ENCODE measurements at places on chromosomes 2 and 18. TPM values are rescaled to one million over a fixed set of nuclear protein-coding genes. Genes with fewer than 3 reads are reported as not detected.

GRCh38 chr2:185384822-185385560 is 353.6 kb upstream of the FSIP2 start:
- no peaks in the 10 kb centered on the region for H3K27me3 ChIP-seq
- no peak overlapping the region for H3K27ac ChIP-seq
- H3K4me3 ChIP-seq: no peak overlapping the region
- no peaks in the 10 kb centered on the region for H3K4me1 ChIP-seq
- DNase-seq: no peak

DNA sequence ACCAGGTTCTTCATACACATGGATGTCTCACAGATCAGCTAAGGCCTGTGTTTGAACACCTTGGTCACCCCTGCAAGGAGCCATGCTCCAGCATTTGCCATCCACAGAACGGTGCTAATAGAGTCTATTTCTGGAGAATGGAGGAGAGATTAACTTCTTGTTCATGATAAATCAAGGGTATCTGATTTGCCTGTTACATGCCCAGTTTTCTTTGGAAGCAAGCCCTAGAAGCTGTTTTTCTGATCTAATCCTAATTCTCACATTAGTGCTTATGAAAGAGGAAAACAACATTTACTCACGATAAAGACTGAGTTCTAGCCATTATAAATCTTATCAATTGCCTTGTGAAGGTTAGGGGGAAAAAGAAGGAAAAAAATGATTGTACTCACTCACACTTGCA is 119.6 kb upstream of the DTNA start:
- no peak for DNase-seq
- H3K4me3 ChIP-seq: no peak overlapping the region
- peak overlapping the region; percentile 40 for H3K27ac ChIP-seq
- no peaks in the 10 kb centered on the region for H3K36me3 ChIP-seq
- H3K4me1 ChIP-seq: peaks cover 31% of the 10 kb centered on the region
- H3K27me3 ChIP-seq: no peaks in the 10 kb centered on the region

- DNase-seq: peak; percentile 7
- no peaks in the 10 kb centered on the region for H3K27me3 ChIP-seq
- H3K27ac ChIP-seq: no peak overlapping the region
- peaks cover 25% of the 10 kb centered on the region for H3K4me1 ChIP-seq
- H3K36me3 ChIP-seq: peaks cover 42% of the 10 kb centered on the region
Observed at GRCh38 chr2:71071681-71072398, 3.4 kb downstream of the NAGK start.

DNA sequence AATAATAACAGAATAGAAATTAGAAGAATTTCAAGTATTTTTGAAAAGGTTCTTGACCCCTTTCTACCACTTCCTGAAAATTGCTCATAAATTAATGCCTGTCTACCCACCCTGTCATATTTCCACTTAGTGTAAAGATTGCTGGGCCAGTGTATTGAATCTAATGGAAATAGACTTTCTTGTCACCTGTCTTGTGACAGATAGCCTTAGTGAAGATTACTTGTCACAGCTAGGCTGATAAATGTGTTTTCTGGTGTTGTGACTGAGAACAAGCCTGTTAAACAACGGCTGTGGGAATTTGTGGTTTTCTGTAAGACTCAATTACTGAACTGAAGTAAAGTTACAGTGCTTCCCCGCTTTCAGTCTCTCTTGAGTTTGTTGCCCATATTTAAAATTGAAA is 37.0 kb downstream of the PIK3C3 start:
- DNase-seq: no peak
- H3K4me1 ChIP-seq: no peaks in the 10 kb centered on the region
- H3K27me3 ChIP-seq: no peaks in the 10 kb centered on the region
- H3K27ac ChIP-seq: no peak overlapping the region
- no peak overlapping the region for H3K4me3 ChIP-seq

DNA sequence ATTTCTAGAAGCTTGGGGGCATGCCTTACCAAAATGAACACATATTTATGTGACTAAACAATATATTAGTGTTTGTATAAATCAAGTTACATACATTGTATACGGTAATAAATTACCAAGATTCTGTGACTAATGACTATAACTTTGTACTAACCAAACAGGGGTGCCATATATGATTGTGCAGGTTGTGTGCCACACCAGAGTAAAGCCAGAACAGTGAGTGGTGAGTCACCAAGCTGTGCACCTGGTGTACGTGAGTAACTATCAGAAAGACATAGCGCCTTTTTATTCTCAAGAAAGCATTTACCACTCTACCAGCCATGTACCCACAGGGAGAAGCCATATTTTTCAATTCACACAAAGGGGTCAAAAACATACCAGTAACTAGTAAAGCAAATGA is 453.2 kb upstream of the PIK3C3 start:
- H3K36me3 ChIP-seq: no peaks in the 10 kb centered on the region
- no peak overlapping the region for H3K27ac ChIP-seq
- no peak overlapping the region for H3K4me3 ChIP-seq

- no peaks in the 10 kb centered on the region for H3K36me3 ChIP-seq
- H3K4me3 ChIP-seq: no peak overlapping the region
- no peaks in the 10 kb centered on the region for H3K27me3 ChIP-seq
Observed at GRCh38 chr2:200703127-200703925, 108.4 kb upstream of the BZW1 start.

GRCh38 chr18:12155996-12156395 is 62.4 kb downstream of the ANKRD62 start:
- H3K4me1 ChIP-seq: no peaks in the 10 kb centered on the region
- DNase-seq: no peak
- no peak overlapping the region for H3K27ac ChIP-seq
- H3K36me3 ChIP-seq: no peaks in the 10 kb centered on the region
- no peak overlapping the region for H3K4me3 ChIP-seq

- no peaks in the 10 kb centered on the region for H3K36me3 ChIP-seq
- H3K27ac ChIP-seq: peak overlapping the region; percentile 86
- H3K4me3 ChIP-seq: peak overlapping the region; percentile 75
Observed at GRCh38 chr2:68466778-68467076, 367 bp downstream of the FBXO48 start.

ASIC4 gene
- total RNA-seq: not detected

SUCLG1 gene
- total RNA-seq: 136 TPM

PPIL3 gene
- total RNA-seq: 13.9 TPM

All from gastrocnemius medialis (tissue), 4 donors.